ENCODE measurements at places on chromosomes 3 and 15. TPM values are rescaled to one million over a fixed set of nuclear protein-coding genes. Genes with fewer than 3 reads are reported as not detected.

PRR20G gene
- total RNA-seq: not detected

SLCO2A1 gene
- total RNA-seq: not detected

EIF3J gene
- total RNA-seq: 13.3 TPM

CACNA2D3 gene
- total RNA-seq: not detected

MEIS2 gene
- total RNA-seq: 42.6 TPM

SNTN gene
- not detected for total RNA-seq

HOMER2 gene
- 9.0 TPM for total RNA-seq

SPTBN5 gene
- total RNA-seq: 0.17 TPM

ATP13A3 gene
- 242 TPM for total RNA-seq

HHATL gene
- total RNA-seq: not detected

ZNF770 gene
- total RNA-seq: 14.2 TPM

MAGEF1 gene
- total RNA-seq: 18.9 TPM

CHRM5 gene
- under 0.01 TPM for total RNA-seq

HYAL1 gene
- total RNA-seq: 2.7 TPM

AHSG gene
- not detected for total RNA-seq
